ENCODE measurements at places on chromosomes 3 and 15. TPM values are rescaled to one million over a fixed set of nuclear protein-coding genes. Genes with fewer than 3 reads are reported as not detected.

LRRC49 gene
- polyA plus RNA-seq = 22.9 TPM

EPHA3 gene
- polyA plus RNA-seq = 0.04 TPM

GRCh38 chr3:37099469-37099868 is 74.9 kb downstream of the LRRFIP2 start:
- DNase-seq = no peak

DNA sequence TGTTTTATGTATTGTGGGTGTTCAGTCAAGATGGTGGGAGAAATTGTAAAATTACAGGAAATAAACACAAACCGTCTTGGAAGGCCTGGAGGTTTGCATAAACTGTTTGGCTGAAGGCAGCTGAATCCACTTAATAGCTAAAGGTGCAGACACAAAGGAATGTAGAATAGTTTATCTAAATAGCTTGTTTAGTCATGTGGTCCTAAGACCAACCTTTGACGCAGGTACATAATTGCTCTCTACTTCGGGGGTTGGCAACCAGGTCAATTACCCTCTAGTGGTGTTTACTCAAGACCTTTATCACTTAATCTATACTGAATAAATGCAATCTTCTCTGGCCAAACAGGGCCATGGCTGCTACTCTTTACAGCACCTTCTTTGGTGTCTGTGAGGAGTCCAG is 502.8 kb downstream of the IGSF11 start:
- DNase-seq = no peak

ALCAM gene
- polyA plus RNA-seq = 198 TPM

- DNase-seq = no peak
Observed at GRCh38 chr15:92749216-92749615, 93.6 kb upstream of the FAM174B start.

DPPA4 gene
- not detected for polyA plus RNA-seq

DNA sequence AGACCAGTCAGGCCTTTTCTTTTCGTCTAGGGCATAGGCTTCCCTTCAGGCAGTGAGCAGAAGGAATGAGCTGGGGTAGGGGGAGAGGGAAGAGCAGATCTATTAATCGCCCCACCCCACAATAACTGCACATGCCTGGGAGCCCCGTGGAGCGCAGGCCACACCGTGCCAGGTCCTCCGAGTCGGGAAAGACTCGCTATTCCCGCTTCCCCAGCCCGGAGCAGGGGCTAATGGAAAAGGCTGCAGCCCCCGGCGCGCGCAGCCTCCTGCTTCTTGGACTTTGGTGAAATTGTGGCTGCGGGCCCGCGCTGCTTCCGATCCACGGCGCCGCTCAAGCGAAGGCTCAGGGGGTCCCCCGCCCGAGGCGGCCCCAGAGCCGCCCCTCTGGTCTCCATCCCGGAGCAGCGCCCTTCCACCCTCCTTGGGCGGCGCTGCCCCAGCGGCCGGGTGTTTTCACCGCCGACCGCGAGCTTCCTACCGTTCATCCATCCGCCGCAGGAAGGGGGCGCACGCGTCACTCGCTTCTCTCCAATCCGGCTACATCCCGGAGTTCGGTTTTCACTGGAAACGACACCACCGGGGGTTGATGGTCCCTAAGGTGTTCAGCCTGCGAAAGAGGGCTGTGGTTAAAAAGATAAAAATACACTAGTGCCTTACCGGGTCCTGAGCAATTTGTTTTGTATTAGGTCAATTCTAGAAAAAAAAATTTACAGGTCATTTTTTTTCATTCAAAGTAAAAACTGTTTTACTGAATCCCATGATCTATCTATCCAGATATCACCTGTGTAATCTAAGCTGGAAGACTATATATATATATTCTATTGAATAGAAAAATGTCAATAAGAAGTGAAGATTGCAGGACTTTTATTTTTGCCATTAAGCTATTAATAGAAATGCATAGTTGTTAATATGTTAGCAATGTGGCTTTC is 4.4 kb upstream of the SYNM start:
- no peak for DNase-seq

DNA sequence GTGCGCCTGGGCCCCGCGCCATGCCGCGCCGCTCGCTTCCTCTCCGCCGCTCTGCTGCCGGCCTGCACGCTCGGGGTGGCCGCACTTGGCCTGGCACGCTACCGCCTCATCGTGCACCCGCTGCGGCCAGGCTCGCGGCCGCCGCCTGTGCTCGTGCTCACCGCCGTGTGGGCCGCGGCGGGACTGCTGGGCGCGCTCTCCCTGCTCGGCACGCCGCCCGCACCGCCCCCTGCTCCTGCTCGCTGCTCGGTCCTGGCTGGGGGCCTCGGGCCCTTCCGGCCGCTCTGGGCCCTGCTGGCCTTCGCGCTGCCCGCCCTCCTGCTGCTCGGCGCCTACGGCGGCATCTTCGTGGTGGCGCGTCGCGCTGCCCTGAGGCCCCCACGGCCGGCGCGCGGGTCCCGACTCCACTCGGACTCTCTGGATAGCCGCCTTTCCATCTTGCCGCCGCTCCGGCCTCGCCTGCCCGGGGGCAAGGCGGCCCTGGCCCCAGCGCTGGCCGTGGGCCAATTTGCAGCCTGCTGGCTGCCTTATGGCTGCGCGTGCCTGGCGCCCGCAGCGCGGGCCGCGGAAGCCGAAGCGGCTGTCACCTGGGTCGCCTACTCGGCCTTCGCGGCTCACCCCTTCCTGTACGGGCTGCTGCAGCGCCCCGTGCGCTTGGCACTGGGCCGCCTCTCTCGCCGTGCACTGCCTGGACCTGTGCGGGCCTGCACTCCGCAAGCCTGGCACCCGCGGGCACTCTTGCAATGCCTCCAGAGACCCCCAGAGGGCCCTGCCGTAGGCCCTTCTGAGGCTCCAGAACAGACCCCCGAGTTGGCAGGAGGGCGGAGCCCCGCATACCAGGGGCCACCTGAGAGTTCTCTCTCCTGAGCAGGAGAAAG is 951 bp downstream of the GPR62 start:
- DNase-seq = no peak

LMAN1L gene
- polyA plus RNA-seq = not detected

DNA sequence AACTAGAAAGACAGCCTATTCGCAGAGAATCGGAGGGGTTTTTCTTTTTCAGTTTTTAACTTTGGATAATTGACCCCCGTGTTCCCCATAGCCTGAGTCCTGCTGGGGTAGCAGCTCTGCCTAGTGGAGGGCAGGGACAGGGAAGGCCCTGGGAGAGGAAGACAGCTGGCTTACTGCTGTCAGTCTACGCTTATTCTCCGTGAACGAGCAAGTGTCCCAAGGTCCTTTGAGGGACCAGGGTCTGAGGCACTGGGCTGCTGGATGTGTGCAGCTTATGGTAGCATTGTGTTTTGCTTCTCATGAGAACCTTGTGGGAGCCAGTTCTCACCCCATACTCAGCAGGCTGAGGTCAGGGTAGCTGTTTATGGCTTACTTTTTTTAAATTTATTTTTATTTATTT is 3.0 kb downstream of the LIMD1 start:
- no peak for DNase-seq

GRCh38 chr3:79203144-79203519 is 564.7 kb downstream of the ROBO1 start:
- no peak for DNase-seq

DNA sequence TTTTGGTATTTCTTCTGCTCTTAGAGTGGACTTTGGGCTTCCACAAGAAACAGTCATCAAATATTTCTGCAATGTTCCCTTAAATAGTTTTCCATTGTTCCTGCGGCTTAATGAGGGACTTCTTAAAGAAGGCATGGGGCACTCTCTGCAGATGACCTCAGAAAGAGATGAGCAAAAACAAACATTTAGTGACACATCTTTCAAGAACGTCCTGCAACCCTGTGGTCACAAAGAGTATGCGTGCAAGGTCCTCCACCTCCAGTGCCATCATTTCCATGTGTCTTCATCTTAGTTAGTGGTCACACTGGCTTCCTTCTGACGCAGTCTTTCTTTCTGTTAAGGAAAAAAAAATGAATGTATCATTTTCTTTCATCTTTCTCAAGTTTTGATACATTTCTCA is 56.2 kb downstream of the GREM1 start:
- DNase-seq = peak; percentile 76

- DNase-seq = no peak
Observed at GRCh38 chr3:193933451-193933850, 202.5 kb upstream of the HES1 start.

DNA sequence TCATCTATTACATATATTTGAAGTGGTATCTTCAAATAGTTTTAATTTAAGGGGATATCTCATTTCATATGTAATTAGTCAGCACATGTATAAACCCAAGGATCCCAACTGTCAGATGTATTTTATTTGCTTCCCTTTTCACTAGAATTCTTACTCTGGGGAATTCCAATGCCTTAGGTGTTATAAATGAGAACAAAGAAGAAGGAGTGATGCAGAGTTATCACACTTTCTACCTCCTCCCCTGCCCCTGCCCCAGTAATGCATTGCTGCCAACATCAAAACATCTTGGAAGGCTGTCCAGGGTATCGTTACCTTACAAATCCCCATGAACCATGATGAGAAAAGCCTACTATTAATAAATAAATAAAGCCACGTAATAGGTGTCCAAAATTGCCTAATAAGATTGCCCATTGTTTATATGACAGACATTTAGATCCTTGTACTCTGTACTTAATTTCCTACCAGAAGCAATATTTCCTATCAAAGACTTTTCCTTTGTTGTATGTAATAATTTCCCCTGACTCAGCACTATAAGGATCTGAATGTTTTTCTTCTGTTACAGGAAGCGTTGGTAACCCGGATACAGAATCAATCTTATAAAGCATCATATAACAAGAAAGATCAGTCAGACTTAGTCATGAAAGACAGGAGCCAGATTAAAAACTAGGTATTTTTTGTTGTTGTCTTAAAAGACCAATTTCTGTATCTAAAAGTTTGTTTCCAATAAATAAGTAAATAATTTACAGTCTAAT is 38.8 kb downstream of the CBLB start:
- DNase-seq = no peak

CCDC33 gene
- polyA plus RNA-seq = not detected

DNA sequence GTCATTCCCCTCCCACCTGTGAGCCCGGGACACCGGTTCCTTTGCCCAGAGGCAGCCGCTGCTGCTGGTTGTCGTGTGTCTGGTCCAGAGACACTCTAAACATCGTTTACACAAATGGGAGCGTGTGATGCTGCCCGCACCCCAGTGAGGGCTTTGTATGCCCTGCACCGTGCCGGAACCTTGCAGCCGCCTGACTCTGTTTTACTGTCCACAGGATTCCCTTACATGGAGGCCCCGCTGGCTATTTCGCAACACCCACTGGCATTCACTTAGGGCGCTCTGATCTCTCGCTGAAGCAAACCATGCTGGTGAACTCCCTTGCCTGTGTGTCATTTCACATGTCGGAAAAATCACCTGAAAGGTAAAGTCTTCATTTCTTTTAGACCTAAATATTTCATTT is 100.8 kb upstream of the SLC6A6 start:
- no peak for DNase-seq

DNA sequence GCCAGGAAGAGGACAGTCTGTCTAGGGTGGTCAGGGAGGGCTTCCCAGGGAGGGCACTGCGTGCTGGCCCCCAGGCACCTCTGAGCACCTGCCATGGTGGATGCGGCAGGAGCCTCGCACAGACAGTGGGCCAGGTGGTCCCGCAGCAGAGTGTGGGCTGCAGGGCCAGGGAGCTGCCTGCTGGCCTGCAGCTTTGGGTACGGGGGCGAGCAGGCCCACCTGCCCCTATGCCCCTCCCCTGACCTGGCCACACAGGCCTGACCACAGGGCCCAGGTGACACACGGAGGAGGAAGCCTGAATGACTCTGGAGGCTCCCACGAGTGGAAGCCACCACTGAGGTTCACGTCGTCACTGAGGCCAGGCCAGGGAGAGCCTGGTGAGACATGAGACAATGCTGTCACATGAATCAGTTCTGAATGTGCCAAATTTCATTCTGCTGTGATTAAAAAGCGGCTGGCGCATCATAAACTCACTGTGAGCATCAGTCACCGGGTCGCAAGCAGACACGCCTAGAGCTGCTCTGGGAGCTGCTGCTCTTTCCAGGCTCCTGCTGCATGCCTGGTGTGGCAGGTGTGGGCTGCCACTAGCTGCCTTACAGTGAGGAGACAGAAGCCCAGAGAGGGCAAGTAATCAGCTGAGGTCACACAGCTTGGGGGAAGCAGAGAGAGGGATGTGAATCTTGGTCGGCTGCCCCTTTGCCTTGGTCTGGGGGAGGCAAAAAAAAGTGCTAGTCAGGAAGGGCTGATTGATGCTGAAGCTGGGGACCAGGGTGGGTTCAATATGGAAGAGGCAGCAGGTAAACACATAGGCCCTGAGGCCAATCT is 39.5 kb upstream of the IQSEC1 start:
- no peak for DNase-seq

DNA sequence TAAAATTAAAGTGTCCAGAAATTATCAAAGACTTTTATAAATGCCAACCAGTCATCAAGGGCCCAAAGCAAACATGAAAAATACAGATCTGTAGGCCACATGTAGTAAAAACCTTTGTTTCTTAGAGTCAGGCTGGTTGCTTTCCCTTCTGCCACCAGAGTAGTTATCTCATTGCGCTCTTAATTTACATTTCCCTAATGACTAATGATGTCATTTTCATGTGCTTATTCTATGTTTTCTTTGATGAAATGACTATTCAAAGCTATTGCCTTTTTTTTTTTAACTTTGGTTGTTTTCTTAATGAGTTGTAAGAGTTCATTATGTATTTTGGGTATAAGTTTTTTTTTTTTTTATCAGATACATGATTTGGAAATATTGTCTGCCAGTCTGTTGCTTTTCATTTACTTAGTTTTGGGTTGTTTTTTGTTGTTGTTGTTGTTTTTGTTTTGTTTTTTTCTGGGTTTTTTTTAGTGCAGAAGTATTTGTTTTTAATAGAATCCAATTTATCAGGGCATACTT is 140.6 kb downstream of the HCN4 start:
- no peak for DNase-seq

- DNase-seq = no peak
Observed at GRCh38 chr3:34995796-34996430, 643.4 kb upstream of the ARPP21 start.

GOLGA8T gene
- polyA plus RNA-seq = not detected

DNA sequence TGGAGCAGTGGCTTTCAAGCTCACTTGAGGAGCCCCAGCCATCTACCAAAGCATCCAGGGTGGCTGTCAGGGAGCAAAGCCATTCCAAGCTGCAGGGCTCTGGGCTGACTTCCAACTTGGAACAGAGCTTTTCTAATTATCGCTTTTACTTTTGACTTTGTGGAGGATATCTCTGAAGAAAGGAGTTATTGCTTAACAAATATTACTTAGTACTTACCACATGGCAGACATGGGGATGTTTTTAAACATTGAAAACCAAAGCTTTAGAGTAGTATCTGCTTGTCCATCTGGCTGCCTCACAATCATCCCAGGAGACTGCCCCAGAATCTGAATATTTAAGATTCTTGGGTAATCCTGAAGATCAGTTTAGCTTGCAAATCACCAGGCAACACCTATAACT is 8.9 kb downstream of the TAGLN3 start:
- DNase-seq = no peak

SYNM gene
- polyA plus RNA-seq = 3.6 TPM

SLC2A2 gene
- polyA plus RNA-seq = not detected

All from AG04450 (cell line).